ENCODE measurements at places on chromosomes 13 and 19.

DNA sequence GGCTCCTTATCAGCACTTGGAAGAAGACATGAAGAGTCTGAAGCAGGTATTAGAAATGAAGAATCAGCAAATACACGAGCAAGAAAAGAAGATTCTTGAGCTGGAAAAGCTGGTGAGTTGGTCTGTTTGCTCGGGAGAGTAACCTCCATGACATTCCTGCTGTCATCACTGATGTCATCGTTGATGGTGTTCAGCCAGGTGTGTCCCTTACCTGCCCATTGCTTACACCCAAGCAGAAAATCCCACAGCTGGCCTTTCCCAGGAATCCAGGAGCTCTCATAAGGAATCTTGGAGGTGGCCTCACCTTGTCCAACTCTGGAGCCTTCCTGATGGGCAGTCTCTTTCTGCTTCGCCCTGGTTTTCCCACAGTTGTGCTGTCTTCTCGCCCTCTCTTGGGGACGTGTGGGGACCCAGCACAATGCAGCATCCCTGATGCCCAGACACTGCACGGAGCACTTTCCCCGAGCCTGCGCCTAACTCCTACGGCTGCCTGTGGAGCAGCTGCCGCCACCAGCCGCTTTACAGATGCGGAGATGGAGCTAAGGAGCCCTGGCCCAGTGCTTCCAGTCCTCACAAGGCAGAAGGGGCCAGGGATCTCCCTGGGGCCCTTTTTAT is 97.0 kb downstream of the SLC7A1 start:
- no peak for DNase-seq

DNA sequence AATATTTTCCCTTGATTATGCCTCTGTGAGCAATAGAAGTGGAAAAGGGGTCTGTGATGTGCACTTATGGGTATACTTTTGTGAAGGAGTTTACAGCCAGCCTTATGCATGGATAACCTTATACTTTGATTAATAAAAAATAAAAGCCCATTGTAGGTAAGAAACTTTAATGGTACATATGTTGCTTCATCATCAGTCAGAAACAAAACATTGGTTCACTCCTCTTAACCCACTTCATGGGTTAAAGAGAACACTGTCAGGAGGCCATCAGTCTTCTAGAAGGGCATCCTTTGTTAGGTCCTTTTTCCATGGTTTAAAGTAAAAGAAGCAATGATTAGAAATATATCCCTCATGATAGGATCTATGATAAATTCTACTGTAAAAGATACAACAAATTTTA is 952.1 kb upstream of the MIR17HG start:
- no peak for DNase-seq

GRCh38 chr19:29777781-29778309 is 33.9 kb upstream of the CCNE1 start:
- DNase-seq, result no peak

DNA sequence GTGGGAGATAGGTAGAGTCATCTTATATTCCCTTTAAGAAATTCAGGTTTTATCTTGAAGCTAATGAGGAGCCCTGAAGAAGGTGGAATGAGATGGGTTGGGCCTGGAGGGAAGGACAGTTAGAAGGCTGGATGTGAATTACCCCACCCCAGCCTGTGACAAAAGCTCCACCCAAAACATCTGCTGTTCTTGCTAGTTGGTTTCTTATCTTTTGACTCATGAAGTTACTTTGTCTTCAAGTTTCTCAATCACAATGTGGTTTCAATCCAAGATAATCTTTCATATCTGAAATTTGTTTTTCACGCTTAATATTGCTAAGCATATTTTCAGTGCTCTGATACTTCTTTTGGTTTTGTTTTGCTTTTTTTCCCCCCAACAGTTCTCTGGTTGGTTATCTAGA is 38.3 kb upstream of the HMGB1 start:
- peak; percentile 77 for DNase-seq

GRCh38 chr13:108056278-108056677 is 159.1 kb downstream of the LIG4 start:
- DNase-seq, result no peak

DNA sequence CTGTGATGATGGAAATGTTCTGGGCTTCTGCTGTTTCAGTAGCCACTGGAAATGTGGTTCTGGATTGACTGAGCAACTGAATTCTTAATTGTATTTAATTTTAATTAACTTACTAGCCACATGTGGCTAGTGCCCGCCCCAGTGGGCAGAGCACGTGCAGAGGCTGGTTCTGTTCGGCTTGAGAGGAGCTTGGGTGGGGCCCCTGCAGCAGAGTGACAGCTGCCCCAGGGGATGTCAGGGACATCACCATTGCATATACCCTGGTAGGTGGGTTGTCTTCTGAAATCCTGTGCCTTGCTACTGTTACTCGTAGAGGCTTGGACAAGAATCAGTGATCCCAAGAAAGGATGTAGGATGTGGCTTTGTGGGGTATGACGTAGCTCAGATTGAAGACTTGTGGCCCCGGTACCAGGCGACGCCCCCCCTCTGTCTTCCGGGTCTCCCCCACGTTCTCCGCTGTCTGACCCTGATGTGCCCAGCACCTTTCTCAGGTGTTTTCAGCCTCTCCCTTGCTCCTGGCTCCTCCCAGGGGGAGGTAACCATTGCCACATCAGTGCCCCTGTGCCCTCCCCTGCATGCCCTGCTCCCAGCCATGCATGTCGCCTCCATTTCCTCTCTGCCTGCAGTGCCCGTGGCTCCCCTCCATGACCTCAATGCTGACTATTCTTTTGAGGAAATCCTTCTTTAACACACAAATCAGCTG is 102.6 kb upstream of the RNF113B start:
- peak; percentile 27 for DNase-seq

DNA sequence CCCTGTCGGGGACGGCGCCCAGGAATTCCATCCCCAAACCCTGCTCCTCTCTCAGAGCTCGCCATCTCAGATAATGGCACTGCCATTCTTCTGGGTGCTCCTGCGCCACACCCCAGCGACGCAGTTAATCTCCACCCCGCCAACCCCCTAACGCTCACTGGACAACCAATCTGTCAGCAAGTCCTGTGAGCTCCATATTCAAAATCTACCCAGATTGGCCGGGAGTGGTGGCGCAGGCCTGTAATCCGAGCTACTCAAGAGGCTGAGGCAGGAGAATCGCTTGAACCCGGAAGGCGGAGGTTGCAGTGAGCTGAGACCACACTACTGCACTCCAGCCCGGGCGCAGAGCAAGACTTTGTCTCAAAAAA is 18.6 kb downstream of the FCGBP start:
- no peak for DNase-seq

- no peak for DNase-seq
Measured at GRCh38 chr19:3950871-3951861, 18.3 kb downstream of the NMRK2 start.

GRCh38 chr19:47020992-47021496 is 1.4 kb downstream of the NPAS1 start:
- DNase-seq, result no peak

DNA sequence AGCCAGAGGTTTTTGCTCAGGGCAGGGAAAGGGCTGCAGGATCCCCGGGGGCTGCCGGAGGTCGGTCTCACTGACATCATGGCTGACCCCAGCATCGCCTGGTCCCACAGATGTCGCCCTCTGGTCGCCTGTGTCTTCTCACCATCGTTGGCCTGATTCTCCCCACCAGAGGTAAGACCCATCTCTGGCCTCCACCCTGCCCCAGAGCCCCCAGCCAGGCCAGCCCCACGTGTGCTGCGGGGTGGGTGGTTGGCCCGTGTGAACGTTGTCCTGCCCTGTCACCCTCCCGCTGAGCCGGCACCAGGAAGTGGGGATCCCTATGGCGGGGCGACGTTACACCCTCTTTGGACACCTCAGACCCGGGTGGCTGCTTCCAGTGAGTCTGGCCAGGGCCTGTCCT is 906 bp downstream of the FXYD5 start:
- no peak for DNase-seq

GRCh38 chr19:55581823-55582223 is 1.2 kb upstream of the ZNF579 start:
- no peak for DNase-seq

DNA sequence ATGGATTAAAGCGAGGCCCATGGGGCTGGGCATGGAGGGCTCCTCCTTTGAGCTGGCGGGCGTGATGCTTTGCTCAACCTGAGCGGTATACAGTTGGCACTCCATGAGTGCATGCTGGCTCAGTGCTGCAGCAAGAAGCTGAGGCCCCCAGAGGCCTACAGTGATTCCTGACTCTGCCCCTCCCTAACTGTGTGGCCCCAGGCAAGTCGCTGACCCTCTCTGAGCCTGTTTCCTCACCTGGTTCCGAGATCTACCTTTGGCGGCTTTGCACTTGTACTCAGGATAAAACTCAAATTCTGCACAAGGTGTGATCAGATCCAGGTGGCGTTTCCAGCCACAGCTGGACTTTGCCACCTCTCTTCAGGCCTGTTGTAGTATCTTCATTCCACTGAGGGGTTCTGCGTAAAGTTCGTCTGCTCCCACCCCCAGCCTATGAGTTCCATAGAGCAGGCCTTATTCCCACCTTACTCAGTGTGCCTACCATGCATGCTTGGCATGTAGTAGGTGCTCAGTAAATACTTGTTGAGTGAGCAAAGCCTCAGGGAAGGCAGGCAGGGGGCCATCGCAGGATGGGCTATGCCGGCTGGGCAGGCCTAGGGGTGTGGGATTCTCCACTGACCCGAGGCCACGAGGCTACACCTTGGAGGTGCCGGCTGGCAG is 7.9 kb downstream of the LRP3 start:
- no peak for DNase-seq

GRCh38 chr19:54485851-54486250 is 12.8 kb upstream of the CDC42EP5 start:
- peak; percentile 40 for DNase-seq

- no peak for DNase-seq
Measured at GRCh38 chr13:23695196-23695595, 125.0 kb downstream of the TNFRSF19 start.

DNA sequence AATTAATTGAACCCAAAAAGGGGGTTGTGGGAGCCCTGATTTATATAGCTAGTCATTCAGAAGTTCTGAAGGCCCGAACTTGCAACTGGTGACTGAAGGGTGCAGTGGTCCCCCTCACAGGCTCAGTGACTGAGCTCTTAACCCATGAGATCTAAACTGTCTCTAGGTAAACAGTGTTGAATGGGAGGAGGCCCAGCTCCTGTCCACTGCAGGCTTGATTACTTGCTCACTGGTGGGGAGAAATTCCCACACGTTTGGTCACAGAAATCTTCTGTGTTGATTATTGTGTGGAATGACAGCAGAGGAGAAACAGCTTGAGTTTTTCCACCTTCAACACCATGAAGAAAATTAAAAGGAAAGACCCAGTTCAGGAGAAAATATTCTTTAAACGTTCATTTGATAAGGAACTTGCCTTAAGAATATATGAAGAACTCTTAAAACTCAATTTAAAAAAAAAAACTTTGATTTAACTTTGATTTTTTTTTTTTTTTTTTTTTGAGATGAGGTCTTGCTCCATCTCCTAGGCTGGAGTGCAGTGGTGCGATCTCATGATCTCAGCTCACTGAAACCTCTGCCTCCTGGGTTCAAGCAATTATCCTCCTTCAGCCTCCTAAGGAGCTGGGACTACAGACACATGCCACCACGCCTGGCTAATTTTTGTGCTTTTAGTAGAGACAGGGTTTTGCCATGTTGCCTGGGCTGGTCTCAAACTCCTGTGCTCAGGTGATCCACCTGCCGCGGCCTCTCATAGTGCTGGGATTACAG is 249.3 kb downstream of the UQCRFS1 start:
- DNase-seq, result no peak

- peak; percentile 2 for DNase-seq
Measured at GRCh38 chr13:110444226-110444653, 117.3 kb downstream of the RAB20 start.

DNA sequence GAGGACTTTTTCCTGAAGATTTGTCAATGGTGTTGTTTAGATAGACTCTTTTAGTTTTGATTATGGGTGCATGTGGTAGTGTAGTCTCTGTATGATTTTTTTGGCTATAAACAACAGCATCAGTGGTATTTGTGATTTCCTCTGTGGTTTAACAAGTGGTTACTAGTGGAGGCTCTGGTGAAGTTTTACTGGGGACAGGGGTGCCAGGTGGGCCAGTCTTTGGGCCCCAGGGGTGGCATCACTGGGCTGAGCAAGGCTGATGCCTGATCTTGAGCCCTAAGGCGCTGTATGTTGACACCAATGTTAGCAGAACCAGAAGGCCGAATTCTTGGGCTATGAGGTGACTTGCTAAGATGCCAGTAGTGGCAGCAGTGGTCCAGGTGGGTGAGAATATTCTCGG is 811.4 kb downstream of the DACH1 start:
- DNase-seq, result no peak

DNA sequence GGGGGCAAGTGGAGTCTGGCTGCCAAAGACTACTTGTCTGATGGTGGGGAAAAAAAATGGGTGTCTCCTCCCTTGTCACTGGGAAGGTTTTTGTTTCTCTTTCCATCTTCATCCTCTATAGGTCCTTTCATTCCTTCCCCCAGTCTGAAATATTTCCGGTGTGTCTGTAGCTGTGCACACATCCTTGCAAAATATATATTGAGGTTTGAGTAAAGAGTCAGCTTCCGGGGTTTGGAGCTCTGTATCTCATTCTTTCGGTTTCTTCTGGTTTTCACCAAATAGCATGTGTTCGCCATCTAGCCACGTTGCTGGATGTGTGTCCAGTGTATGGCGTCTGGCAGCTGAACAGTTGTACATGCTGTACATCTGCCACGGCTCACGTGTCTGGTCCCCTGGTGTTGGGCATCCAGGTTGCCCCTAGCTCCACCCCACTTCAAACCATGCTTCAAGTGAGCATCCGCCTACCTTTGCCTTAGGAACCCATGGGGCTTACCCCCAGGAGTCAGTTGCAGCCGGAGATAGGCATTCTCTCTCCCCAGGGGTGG is 142.2 kb downstream of the SIPA1L3 start:
- DNase-seq, result peak; percentile 99

DNA sequence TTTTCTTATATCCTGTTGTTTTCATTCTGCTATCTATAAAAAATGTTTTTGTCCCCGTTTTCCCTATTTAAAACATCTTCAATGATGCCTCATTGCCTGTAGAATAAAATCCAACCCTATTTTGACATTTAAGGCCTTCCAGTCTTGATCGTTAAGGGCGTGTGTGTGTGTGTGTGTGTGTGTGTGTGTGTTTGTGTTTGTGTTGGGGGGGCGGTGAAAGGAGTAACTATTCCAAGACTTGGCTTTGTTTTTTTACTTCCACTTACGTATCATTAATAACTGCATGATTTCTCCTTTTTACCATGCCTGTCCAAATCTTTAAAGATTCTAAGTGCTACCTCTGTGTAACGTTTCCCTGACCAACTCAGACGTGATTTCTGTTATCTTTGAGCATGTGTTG is 784 bp downstream of the PIBF1 start:
- no peak for DNase-seq

DNA sequence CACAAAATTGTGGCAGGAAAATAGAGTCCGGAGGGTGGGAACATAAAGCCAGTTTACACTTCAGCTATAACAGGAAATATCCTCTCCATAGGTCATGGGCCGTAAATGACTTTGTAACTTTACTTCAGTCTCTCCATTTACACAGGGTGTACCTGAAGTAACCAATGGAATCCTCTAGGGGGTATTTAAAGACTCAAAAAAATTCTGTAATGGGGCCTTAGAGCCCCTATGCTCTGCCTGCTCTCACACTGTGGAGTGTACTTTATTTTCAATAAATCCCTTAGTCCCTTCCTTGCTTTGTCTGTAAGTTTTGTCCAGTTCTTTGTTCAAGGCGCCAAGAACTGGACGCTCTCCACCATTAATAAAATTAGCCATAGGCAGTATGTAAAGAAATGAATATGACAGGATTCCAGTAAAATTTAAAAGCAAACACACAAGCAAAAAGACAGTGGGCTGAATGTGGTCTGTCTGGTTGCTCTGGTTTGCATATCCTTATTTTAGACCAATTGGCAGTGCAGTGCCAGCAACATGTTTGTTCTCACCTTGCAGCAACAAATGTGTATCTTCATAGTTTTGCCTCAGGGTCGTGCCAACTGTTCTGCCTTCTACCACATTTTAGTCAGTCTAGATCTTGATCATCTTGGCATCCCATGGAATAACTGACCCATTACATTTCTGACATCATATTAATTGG is 801.5 kb upstream of the SPRY2 start:
- DNase-seq, result no peak
